ENCODE measurements at places on chromosomes 12 and 14.

- no peak for DNase-seq
These were observed 51.1 kb upstream of the EIF5 start for GRCh38 chr14:103282932-103283331.

DNA sequence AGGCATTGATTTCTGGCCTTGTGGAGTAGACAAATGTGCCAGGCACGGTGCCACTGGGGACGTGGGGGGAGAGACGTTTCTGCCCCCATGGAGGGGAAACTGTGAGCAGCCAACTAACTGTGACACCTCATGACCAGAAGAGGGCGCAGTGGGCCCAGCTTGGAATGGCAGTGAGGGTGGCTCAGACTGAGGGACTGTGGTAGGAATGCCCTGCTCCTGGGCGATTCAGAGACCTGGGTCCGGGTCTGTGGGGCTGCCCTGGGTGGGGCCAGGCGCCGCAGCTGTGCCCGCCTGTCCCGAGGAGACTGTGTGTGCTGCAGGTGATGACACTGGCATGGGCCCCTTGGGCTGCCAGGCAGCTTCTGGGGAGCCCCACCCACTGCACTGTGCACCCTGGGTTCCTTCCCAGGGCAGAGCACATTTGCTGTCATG lies 60.6 kb downstream of the SLC25A47 start:
- DNase-seq: peak; percentile 17

- no peak for DNase-seq
These were observed 15.6 kb downstream of the BCL2L14 start for GRCh38 chr12:12086362-12086761.

DNA sequence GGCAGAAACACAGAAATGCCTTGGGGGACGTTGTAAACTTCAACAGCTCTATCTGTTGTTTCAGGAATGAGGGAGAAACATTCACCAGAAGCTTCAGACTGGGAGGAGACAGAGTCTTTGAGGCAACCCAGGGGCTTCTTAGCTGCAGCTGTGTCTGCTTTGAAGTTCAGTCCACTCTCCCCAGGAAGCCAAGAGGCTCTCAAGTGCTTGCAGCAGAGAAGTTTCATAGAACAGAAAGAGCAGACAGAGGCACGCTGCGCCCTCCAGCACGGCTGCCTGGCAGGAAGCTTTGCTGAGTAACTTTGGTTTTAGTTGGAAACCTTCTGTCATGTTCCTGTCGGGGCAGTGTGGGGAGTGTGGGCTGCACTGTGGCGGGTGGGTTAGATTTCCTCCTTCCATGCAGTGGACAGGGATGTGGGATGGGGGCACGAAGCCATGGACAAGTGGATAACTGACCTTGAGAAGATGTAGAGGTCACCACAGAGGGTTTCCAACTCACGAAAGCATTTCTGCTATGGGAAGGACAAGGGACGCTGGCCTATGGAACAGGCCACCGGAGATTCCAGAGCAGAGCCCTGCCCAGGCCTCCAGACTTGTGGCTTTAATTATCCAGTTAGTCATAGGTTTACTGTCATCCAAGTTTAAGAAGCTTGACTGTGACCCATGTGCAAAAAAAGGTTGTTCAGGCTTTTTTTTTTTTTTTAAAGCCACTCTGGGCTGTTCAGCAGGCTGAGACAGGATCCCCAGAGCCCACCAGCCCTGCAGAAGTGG lies 107.7 kb downstream of the ARF6 start:
- DNase-seq: peak; percentile 86

GRCh38 chr12:88642675-88643431 lies 62.6 kb upstream of the KITLG start:
- DNase-seq: no peak

DNA sequence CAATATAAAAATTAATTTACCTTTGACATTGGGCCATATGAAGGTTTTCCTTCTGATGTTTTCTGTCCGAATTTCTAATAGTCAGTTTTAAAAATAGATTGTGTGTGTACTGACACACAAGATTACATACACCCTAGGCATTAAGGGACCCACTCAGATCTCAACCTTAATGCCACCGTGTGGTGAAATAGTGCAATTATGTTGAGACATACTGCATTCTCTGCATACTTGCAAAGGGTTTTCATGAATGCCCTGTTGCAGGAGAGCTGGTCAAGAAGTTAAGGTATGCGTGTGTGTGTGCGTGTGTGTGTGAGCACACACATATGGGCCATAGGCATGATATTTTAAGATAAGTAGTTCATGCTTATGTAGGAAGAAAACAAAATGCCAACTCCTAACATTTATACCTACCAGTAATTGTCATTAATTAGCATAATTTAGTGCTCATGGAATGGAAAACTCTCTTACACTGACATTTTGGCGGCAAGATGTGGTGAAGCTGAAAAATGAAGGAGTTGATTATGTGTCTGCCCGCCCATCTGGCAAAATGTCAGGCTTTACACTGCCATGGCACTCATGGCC lies 58.8 kb downstream of the PIK3C2G start:
- no peak for DNase-seq
